ENCODE measurements at places on chromosomes 4 and X. TPM values are rescaled to one million over a fixed set of nuclear protein-coding genes. Genes with fewer than 3 reads are reported as not detected.

Gene MSX1
- total RNA-seq = 4.0 TPM

Gene EVC
- total RNA-seq = 40.8 TPM

Gene DSPP
- total RNA-seq = not detected

DNA sequence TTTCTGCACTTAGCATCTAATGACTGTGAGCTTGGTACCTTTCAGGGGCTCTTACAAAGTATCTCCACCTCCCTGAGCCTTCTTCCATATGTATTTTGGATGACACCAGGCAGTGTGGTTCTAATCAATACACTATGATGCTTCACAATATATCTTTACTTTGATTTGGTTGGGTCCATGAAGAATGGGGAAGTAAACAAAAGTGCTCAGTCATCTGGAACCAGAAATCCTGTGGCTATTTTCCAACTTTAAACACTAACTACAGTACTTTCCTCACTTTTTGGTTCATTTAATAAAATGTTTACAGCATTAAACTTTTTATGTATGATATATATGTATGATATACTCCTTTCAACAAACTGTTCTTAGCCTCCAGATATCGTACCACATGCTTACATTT, 216.4 kb upstream of the AFF2 start:
- H3K36me3 ChIP-seq = no peaks in the 10 kb centered on the region
- H3K27me3 ChIP-seq = no peaks in the 10 kb centered on the region
- H3K27ac ChIP-seq = no peak overlapping the region
- H3K4me3 ChIP-seq = no peak overlapping the region
- DNase-seq = no peak

Gene BBS7
- 12.5 TPM for total RNA-seq

- H3K4me1 ChIP-seq = peaks cover 32% of the 10 kb centered on the region
- peak overlapping the region; percentile 41 for H3K27ac ChIP-seq
- H3K27me3 ChIP-seq = no peaks in the 10 kb centered on the region
Observed at GRCh38 chr4:147824316-147824715, 92.4 kb downstream of the ARHGAP10 start.
